ENCODE measurements at places on chromosomes 12 and 14. TPM values are rescaled to one million over a fixed set of nuclear protein-coding genes. Genes with fewer than 3 reads are reported as not detected.

Gene BICDL1
- total RNA-seq = 59.8 TPM

Gene CSAD
- 19.6 TPM for total RNA-seq

Gene RFLNA
- not detected for total RNA-seq

Gene ZNF410
- 58.1 TPM for total RNA-seq

Gene ESPL1
- 137 TPM for total RNA-seq

Gene KLHL33
- total RNA-seq = 0.44 TPM

Gene AQP6
- not detected for total RNA-seq

Gene PLEK2
- 0.44 TPM for total RNA-seq

Gene INSM2
- not detected for total RNA-seq

Gene KIF26A
- total RNA-seq = 1.1 TPM

Gene CEBPE
- 0.79 TPM for total RNA-seq

Gene RHOJ
- not detected for total RNA-seq

Gene GPR68
- 48.0 TPM for total RNA-seq

Gene SPTB
- not detected for total RNA-seq

Gene DUSP6
- total RNA-seq = 100 TPM

Gene WNT5B
- total RNA-seq = 0.70 TPM
